Activated CD8-positive, alpha-beta memory T cell treated with anti-CD3 and anti-CD28 coated beads for 4 hours (primary cell): ENCODE measurements at places on chromosomes 16 and 17.
A peak's percentile ranks its signal among the peaks of the same experiment; 100 is the strongest.

DNA sequence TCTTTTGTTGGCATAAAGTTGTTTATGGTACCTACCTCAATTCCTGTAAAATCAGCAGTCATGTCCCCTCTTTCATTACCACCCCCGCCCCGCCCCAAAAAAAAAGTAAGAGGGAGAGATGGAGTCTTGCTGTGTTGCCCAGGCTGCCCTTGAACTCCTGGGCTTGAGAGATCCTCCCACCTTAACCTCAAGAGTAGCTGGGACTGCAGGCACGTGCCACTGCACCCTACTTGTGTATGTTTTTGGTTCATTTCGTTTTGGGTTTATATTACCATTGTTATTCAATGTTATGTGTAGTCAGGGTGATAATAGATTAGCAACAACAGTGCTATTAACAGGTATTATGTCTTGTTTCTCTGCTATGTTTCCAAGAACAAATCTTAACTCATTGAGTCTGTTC, 15.9 kb downstream of the TNRC6C start:
- no peak for DNase-seq

- peak; percentile 39 for DNase-seq
Measured at GRCh38 chr16:66588981-66589713, 9.9 kb downstream of the CMTM2 start.

- no peak for DNase-seq
Measured at GRCh38 chr17:21357696-21358656, 18.2 kb upstream of the KCNJ12 start.

DNA sequence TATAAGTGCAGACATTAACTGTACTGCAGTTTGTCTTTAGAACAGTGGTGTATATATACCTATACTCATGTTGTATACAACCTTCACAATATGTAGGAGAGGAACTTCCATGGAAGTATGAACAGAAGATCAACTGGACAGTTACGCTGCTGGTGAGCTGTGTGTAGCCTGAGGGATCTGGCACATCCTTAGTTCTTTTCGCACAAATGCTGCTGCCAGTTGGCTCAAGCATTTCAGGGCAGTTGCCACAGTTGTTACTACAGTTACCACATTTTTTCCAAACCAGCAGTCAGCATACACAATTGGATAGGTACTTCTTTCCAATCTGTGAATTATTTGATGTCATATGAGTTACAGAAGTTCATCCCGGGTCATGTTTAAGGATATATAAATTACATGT, 539.6 kb upstream of the HSBP1 start:
- no peak for DNase-seq

DNA sequence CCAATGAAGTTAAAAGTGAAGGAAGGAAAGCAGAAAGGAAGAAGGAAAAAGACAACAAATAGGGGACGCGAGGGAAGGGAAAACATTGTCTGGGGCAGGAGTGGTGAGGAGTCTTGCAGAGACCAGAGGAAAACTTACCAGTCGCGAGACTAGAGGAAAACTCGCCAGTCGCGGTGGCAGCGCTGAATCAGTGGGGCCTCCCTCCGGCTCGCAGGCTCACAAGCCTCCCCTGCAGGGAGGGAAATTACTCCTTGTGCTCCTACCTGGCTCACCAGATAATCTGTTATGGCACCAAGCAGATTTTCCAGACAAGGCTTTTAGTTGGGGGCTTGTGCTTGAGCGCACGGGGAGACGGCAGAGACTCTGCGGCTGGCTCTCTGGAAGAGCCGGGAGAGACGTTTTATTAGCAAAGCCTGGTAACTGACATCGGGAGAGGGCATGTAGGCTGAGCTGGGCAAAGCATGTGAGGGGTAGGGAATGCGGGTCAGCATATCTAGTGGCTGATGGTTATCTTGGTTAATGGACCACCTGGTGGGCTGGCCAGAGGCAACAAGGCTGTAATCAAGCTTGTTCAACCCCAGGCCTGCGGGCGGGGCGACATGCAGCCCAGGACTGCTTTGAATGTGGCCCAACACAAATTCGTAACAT, 37.1 kb downstream of the LCMT1 start:
- DNase-seq: no peak

GRCh38 chr17:76820561-76820960, 47.6 kb upstream of the MGAT5B start:
- no peak for DNase-seq

- DNase-seq: no peak
Measured at GRCh38 chr17:48037036-48037837, at the start of gene COPZ2. TSS of gene COPZ2 (minus strand) at chr17:48037797. CDS start at chr17:48037777, 20 bp downstream.

GRCh38 chr17:7884581-7885366, 3.8 kb upstream of the CHD3 start:
- peak; percentile 19 for DNase-seq

GRCh38 chr16:278863-279366, 1.5 kb upstream of the ARHGDIG start:
- DNase-seq: no peak

DNA sequence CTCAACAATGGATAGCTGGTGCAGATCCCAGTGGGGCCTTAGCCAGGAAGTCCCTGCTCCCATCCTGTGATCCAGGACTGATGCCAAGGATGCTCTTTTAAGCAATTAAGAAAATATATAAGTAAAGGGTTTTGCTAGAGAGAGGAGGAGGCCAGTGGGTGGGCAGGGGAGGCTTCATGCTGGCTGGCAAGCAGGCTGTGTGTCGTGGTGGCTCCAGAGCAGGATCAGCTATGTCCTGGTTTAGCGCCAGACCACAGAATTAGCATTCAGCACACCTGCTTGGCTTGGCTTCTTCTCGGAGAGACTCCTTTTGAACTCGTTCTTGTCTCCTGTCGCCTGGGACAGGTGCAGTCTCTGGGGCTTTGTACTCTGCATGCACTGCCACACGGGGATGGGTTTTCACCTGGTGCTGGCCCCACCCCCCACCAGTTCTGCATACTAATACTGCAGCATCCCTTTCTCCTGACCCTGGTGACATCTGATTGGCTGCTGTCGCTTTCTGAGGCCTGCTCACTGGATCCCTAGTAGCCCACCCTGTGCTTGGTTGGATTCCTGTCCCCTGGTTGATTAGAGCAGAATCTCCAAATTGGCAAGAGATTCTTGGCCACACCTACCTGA, 66.1 kb downstream of the PLD6 start:
- DNase-seq: no peak

GRCh38 chr17:64282753-64283080, 19.7 kb upstream of the TEX2 start:
- DNase-seq: no peak

GRCh38 chr16:87856791-87857228, 12.5 kb downstream of the SLC7A5 start:
- no peak for DNase-seq

- no peak for DNase-seq
Measured at GRCh38 chr17:4953451-4953961, 2.6 kb downstream of the ENO3 start.

DNA sequence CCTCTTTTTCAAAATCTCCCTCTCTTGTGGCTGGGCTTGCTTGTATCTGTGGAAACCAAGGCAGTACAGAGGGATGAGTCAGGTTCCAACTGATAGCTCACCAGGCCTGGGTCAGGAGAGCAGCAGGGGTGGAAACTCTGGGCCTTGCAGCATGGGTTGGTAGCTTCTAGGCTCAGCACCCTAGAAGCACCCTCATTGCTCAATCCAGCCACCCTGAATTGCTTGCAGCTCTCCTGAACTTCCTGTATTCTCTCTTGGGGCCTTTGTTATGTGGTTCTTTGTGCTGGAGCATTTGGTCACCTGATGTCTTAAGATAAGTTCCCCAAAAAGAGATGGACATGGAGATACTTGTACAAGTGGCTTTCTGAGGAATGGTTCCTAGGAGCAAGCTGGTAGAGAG, 169.4 kb downstream of the IRX5 start:
- DNase-seq: no peak

- DNase-seq: no peak
Measured at GRCh38 chr16:85522308-85522841, 90.7 kb upstream of the GSE1 start.
